ENCODE measurements at places on chromosomes 2 and 18. TPM values are rescaled to one million over a fixed set of nuclear protein-coding genes. Genes with fewer than 3 reads are reported as not detected.

KIF3C gene
- 13.1 TPM for total RNA-seq

SLC30A3 gene
- 0.36 TPM for total RNA-seq

FIGN gene
- 4.1 TPM for total RNA-seq

SAG gene
- 0.38 TPM for total RNA-seq

IL18R1 gene
- 0.05 TPM for total RNA-seq

ARMC9 gene
- 23.4 TPM for total RNA-seq

CACNB4 gene
- 118 TPM for total RNA-seq

LRP1B gene
- 18.4 TPM for total RNA-seq

KCNIP3 gene
- 6.8 TPM for total RNA-seq

DSG1 gene
- not detected for total RNA-seq

PRKAG3 gene
- total RNA-seq: 0.56 TPM

SNTG2 gene
- 1.5 TPM for total RNA-seq

INPP1 gene
- total RNA-seq: 4.3 TPM

RAB27B gene
- 3.5 TPM for total RNA-seq
